ENCODE measurements at places on chromosomes 7 and 10.

DNA sequence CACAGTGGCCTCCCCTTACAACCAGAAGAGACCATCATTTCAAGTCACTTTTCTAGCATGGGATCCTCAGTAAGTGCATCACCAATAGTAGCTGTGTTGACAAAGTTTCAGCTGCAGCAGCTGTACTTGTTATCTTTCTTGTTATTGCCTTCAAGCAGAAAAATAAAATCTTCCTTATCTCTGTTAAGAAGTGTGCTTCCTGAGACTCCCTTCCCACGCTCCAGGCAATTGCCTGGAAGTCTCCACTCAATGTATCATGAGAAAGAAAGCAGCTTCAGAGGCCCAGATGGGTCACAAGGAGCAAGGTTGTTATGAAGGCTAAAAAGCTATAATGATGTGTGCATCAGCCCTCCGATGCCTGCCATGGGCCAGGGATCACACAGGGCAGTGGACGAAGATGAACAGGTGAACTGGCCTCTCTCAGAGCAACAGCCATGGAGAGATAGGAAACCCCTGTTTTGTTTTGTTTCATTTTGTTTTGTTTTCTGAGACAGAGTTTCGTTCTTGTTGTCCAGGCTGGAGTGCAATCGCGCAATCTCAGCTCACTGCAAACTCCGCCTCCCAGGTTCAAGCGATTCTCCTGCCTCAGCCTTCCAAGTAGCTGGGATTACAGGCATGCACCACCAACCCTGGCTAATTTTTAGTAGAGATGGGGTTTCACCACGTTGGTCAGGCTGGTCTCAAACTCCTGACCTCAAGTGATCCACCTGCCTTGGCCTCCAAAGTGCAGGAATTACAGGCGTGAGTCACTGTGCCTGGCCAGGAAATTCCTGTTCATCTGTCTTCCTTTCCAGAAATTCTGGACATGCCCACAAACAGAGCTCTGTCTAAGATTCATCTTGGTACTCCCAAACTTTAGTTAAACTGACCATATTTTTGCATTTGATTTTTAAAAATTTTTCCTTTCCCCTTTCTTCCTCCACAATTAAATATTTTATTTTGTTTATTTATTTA lies 340.5 kb downstream of the TNS3 start:
- peak; percentile 16 for DNase-seq

DNA sequence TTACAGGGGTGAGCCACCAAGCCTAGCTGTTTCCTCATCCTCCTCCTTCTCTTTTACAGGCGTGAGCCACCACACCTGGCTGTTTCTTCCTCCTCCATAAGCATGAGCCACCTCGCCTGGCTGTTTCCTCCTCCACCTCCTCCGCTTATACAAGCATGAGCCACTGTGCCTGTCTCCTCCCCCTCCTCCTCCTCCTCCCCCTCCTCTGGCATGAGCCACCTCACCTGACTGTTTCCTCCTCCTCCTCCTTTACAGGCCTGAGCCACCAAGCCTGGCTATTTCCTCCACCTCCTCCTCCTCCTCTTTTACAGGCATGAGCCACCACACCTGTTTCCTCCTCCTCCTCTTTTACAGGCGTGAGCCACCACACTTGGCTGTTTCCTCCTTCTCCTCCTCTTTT lies 49.8 kb upstream of the ZNF479 start:
- no peak for DNase-seq

GRCh38 chr10:43254881-43255633 lies 11.8 kb downstream of the RASGEF1A start:
- DNase-seq: no peak

DNA sequence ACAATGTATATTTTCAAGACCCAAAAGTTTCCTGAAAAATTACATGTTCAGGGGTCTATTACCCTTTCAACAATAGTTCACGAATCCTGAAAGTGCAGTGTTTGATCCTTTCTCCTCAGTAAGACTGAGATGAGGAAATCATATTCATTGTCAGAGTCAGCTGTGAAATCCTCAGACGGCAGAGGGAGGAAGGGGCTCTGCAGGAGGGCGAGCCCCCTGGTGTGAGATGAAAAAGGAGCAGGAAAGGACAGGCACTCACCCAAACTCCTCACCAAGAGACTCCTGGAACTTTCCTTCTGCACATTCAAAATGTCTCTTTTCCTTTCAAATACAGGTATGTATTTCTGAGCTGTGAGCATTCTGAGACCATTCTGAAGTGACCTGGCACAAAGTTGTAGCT lies 150.3 kb upstream of the HABP2 start:
- no peak for DNase-seq

- no peak for DNase-seq
Measured at GRCh38 chr10:44907556-44907955, 3.6 kb upstream of the TMEM72 start.

- no peak for DNase-seq
Measured at GRCh38 chr7:107785926-107786325, 17.1 kb downstream of the SLC26A3 start.

DNA sequence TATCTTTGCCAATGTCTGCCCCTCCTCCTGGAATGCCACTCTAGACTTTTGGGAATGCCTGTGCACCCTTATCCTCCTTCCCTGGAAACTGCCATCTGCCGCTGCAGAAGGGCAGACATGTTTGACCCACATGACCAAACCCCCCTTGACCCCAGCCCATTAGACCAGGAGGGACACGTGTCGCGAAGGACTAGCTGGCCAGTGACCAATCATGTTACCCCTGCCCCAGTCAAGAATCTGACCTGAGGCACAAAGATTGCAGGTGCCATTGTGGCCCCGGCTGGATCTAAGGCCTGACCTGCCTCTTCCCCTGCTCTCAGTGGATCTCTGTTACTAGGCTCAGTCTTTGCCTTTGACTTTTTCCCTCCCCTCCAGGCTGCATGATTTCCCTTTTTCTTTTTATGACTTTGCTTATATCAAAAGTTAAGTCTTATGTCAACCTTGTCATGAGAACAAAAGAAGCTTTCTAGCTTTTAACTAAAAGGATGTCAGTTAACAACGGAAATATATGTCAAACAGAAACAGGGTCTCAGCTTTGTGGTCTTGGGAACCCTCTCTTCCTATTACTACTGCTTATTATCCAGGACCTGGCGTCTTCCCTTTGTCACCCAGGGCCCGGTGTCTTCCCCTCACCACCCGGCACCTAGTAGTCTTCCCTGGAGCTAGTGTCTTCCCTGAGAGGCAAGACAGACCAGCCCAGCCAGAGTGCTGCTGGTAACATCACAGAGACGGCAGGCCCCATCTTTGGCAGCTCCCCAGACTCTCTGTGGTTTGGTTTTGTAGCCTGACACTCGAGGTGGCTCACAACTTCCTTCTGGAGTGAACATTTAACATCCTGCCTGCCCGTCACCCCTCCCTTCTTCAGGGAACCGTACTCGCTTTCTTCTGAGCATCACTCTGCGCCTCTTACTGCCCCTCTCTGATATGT lies 24.4 kb upstream of the PPIF start:
- peak; percentile 32 for DNase-seq

- DNase-seq: no peak
Measured at GRCh38 chr7:143493751-143494150, 16.1 kb downstream of the TAS2R41 start.

GRCh38 chr10:81135851-81136250 lies 598.1 kb downstream of the SH2D4B start:
- DNase-seq: no peak

GRCh38 chr7:112510001-112510742 lies 29.4 kb downstream of the LSMEM1 start:
- DNase-seq: peak; percentile 94

- DNase-seq: peak; percentile 10
Measured at GRCh38 chr10:31762316-31762715, 166.3 kb downstream of the ARHGAP12 start.

- DNase-seq: no peak
Measured at GRCh38 chr10:122287570-122287969, 16.5 kb downstream of the BTBD16 start.

GRCh38 chr7:29032146-29032545 lies 74.0 kb upstream of the TRIL start:
- DNase-seq: no peak

DNA sequence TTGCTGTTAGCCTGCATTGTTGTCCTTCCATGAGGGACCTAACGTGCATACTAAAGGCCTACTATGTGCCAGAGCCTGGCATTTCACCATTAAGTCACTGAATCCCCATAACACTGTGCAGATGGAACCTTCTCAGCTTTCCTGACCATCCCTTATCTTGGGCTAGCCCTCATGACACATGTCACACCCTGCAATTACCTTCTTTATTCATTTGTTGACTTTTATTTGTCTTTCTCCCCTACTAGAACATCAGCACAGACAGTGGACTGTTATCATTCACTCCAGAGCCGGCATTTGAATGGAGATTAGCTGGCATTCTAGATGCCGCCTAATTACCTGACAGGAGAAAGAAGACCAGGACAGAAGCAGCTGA lies 471.1 kb upstream of the GALNT17 start:
- DNase-seq: no peak

GRCh38 chr10:106053061-106053460 lies 1111.4 kb downstream of the SORCS1 start:
- no peak for DNase-seq

DNA sequence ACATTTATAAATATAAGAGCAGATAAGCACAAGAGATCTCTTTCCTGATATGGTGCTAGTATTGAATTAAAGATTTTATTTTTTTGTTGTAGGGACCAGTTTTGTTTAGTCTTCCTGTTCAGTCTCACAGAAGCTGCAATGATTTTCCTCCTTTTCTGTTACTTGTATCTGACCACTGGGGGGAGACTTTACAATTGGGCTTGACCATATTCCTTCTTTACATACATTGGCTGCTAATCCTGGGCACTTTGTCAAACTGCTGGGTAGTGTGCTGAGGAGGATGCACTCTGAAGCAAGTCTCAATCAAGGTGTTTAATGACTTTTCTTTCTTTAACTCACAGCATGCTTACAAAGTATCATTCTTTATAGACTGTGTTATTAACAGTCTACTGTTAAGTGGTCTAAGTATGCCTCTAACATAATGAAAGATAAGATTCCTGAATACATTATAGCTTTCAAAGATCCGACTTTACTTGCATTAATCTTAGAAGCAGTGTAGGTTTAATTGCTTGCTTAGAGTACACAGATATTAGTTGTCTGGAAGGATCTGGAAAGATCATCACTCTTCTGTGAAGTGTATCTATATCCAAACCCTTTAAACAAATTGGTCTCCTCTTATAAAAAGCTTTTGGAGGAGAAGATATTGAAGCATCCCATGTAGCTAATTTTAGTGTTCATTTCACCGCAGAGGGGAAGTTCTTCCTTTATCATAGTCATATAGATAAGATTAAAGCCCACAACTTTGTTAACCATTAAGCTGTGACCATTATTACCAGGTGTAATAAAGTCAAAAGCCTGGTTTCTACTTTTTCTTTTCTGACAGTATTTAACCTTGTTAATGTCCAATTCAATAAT lies 3.1 kb downstream of the PALS2 start:
- peak; percentile 83 for DNase-seq

GRCh38 chr10:17453373-17454091 lies 863 bp downstream of the ST8SIA6 start:
- DNase-seq: no peak

DNA sequence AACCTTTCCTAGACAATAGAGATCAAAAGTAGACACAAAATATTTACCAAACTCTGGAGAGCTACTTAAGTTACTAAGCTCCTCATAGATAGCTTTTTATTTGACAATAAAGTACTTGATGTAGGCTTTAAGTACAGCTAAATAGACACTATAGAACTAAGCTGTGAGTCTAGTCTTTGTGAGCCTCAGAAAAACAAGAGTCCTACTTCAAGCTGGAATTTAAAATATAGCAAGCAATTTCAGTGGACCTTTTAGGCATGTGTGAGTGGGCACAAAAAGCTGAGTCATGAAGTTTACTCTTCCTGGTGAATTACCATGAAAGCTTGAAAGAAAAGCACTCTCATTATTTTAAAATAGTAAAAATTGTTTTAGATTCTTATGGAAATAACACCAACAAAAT lies 76.1 kb downstream of the ADD3 start:
- no peak for DNase-seq

GRCh38 chr7:771234-772004 lies 44.3 kb upstream of the PRKAR1B start:
- DNase-seq: no peak

- no peak for DNase-seq
Measured at GRCh38 chr7:97003262-97004246, 1.8 kb upstream of the DLX6 start.

Measured in NCI-H226 (cell line).